Right hindlimb (tissue), 1 donor: ENCODE measurements at places on chromosomes 2 and 18.

DNA sequence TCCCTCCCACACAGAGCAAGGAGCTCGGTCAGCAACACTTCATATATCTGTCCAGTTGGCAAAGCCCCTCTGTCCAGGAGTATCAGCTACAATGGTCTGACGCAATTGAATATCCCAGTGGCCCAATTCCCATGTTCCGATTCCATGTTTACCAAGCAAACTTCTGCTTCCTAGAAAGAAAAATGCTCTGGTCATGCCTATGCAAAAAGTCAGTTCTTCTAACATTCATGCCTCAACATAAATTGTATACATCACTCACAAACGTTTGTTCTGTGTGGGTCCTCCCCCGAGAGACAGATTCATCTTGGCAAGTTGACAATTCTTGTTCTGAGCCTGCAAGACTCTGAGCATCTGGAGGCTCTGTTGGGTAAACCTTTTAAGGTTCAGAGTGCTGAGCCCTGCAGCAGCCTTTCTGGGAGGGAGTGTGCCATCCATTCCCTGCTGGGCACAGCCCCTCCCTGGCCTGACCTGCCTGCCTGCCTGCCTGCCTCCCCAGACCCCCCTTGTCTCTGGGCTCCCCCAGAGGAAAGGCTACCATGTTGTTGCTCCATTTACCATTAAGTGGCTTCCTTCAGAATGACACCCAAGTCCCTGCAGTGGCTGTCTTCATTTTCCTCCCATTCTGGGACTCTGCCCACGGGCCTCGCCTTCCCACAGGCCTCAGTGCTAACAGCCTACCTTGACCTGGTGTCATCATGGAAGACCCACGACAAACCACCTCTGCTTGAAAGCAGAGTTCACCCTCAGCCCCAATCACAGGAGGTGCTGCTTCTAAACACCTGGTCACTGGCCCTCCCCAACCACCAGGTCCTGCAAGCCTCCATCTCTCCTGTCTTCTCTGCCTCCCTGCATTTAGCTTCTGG is 37.6 kb upstream of the TAF1B start:
- DNase-seq = no peak

DNA sequence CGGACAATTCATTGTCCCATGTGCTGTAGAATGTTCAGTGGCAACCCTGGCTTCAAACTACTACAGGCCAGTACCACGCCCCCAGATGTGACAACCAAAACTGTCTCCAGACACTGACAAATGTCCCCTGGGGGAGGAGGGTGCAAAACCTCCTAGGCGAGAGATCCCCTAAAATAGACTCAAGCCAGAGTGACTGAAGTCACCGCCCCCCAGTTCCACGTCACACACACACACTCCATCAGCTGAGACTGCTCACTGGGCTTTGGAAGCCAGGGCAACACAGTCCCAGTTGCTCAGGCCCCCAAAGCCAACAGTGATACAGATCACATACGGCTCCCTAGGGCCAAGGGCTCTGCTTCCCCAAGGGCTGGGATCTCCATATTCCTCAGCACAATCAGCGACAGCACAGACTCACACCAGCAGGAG is 19.1 kb downstream of the HDAC4 start:
- DNase-seq = no peak

DNA sequence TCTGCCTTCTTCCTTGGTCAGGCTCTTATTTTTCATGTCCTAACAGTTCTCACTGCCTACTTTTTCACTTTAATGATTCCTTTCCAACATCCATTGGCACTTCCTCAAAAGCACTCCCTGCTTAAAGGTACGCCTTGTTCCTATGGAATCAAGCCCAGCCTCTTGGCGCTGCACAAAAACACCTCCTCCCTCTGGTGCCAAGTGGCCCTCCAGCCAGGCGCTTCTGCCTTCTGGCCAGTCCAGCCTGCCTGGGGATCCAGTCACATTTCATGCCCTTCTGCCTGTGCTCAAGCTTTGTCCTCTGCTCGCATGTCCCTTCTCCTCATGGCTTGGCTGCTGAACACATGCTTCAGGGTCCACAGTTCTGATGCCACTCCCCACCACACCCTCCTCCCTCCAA is 6.3 kb downstream of the TPRKB start:
- DNase-seq = no peak

DNA sequence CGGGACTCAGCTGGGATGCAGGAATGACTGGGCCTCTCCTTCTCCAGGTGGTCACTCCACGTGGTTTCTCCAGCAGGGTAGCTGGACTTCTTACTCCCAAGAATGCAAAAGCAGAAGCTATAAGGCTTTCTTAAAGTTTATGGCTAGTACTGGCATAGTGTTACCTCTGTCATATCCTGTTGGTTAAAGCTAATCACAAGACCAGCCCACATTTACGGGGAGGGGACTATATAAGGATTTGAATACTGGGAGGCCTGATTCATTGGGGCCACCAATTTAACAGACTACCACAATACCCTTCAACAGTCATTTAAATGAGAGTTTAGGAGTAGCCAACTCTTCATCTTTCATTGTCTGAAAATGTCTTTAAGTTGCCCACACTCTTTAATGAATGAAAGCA is 94.4 kb upstream of the TSPYL6 start:
- DNase-seq = no peak

DNA sequence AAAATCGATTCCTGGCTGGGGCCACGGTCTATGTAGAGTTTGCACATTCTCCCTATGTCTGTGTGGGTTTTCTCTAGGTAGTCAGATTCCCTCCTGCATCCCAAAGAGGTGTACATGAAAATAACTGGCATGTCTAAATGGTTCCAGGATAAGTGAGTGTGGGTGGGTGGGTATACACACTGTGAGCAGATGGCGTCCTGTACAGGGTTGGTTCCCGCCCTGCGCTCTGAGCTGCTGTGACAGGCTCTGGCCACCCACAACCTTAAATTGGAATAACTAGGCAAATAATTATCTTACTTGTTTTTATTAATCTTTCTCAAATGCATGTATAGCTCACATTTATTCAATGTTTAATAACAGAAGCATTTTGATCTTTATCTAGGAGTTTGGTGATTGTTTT is 16.3 kb downstream of the THOC1 start:
- no peak for DNase-seq

DNA sequence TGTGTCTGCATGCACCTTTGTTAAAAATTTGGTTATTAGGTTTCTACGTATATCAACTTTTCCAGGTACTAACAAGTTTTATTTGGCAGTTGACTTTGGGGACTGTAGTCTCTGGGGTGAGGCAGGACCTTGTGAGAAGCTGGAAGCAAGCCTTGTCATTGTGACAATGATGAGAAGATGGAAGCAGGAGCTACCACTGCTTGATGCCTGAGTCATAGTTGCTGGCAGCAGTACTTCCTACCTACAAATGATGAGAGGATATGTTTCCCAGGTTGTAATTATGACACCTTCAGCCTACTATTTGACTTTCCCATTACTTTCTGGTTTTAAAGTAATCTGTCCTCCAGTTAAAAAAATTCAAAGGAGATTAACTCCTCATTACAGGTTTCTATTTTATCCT is 516.3 kb downstream of the NRXN1 start:
- DNase-seq = no peak

GRCh38 chr2:104595576-104595975 is 258.3 kb upstream of the POU3F3 start:
- DNase-seq = no peak

- DNase-seq = peak; percentile 62
Measured at GRCh38 chr2:145874466-145874865, 1354.5 kb upstream of the ZEB2 start.

DNA sequence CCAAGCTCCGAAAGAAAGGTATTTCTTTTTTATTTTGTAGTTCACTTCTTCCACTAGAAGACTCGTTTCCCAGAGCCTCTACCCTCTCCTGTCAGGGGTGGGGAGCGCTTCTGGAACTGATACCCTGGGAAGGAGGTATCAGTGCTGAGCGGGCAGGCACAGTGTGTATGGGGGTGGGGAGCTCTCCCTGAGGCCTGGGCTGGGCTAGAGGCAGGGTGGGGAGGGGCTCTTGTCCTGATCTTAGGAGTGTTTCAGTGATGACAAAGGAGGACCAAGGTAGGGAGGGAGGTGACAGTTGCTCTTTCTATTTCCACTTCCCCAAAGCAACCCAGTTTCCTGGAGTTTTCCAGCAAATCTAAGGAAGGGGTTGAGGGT is 65.4 kb downstream of the ARHGAP25 start:
- DNase-seq = no peak

DNA sequence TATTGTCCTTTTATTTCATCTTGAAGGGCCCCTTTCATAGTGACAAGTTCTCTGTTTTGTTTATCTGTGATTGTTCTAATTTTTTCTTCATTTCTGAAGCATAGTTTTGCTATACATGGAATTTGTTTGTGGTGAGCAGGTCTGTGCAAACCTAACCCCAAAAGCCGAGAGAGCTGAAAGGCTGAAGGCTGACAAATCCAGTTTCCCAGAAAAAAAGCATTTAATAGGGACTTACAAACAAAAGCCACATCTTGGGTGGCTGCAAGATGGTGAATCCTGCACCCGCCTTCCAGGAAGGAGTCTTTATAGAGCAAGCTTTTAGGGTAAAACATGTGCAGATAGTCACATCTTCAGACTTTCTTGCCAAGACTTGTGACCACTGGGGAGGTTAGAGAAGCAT is 473.4 kb upstream of the TRIB2 start:
- no peak for DNase-seq

DNA sequence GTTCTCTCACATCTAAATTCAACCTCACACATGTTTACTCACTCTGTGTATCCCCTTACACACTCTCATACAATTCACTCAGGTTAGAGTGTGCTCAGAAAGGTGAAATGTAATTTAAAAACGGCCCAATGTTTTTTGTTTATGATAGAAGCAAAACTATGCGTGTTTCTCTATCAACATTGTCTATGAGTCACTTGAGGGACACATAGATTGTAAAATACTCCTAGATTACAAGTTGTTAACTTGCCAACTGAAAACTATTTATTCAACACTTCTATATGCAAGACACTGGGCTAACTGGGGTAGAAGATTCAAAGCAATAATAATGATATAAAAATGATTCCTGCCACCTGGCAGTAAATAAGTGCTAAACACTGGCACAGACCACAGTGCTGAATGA is 24.6 kb downstream of the CCDC195 start:
- no peak for DNase-seq

DNA sequence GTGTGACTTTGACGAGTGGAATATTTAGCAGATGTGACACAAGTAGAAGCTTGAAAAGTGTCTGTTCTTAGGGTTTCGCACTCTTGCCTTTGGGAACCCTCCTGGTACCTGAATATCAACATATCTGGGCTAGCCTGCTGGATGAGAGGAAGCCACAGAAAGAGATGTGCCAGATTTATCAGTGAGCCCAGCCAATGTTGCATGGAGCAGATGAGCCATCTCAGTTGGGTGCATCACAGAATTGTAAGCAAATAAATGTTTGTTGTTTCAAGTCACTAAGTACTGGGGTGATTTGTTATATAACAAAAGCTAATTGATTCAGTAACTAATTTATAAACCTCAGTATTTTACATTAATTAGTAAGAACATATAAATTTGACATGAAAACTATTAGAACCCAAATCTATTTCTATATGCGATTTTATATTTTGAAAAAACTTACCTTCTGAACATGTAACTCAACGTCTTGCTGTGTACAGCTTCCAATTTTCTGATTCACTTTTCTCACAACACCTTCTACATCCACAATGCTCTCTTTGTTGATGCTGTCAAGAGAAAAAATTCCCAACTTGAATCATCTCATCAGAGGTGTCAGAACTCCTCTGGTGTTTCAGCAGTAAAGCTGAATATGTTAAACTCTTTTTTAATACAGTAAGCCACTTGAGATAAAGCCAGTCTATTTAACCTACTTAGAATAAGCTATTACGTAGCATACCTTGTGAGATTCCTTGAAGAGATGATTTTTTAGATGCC is 42.3 kb downstream of the DARS1 start:
- DNase-seq = no peak

DNA sequence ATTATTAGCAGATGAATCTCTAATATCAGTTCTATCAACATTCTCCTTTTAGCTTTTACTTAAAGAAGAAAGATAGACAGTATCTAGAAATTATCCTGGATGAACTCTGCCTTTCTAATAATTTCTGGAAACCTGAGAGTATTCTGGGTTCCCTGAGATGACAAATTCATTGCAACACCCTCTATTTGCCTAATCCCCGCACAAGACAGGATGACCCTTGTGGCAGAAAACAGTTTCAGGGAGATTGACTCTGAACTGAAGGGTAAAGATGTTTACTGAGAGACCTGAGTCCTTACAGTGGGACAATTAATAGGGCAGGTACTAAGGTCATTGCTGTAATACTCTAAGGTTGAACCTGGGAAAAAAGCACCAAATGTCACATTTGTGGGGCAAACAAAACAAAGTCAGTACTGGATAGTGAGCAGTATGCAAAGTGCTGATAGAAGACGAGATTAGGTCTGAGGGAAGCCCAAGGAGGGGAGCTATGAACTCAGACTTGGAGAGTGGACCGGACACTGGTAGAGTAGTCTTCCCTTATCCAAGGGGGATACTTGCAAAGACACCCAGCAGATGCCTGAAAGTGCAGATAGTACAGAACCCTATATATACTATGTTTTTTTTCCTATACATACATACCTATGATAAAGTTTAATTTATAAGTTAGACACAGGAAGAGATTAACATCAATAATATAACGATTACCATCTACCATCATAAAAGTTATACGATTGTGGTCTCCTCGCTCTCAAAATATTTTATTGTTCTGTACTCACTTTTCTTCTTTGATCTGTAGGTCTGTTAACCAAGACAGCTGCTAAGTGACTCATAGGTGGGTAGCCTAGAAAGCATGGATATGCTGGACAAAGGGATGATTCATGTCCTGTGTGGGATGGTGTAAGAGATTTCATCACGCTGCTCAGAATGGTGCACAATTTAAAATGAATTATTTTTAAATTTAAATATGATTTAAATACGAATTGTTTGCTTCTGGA is 148.3 kb upstream of the KLHL14 start:
- DNase-seq = no peak

GRCh38 chr2:101614127-101614759 is 83.3 kb upstream of the MAP4K4 start:
- no peak for DNase-seq

- peak; percentile 84 for DNase-seq
Measured at GRCh38 chr2:204260162-204260877, 285.0 kb upstream of the PARD3B start.

- DNase-seq = no peak
Measured at GRCh38 chr2:181218401-181218821, 238.0 kb downstream of the UBE2E3 start.

DNA sequence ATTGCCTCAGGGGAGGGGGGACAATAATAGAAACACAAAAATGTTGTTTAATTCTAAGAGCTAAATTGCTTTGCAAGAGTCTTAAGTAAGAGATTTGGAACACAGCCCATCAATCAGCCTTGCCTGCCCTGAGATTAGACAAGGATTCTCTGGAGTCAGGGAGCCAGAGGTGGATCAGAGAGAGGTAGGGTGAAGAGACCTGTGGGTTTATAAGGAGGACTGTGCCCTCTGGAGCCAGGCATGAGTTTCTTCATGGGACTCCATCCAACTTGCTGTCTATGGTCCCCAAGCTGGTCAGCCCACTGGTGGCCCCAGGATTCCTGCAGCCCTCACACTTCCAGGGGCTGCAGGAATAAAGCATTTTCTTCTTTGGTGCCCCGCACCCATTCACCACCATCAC is 139.3 kb downstream of the ALK start:
- DNase-seq = no peak
